Posterior vena cava (tissue), 2 donors: ENCODE measurements at places on chromosomes 6 and 20. TPM values are rescaled to one million over a fixed set of nuclear protein-coding genes. Genes with fewer than 3 reads are reported as not detected.

Gene RHAG
- total RNA-seq = 0.28 TPM

Gene CGA
- total RNA-seq = not detected

- no peak for DNase-seq
These were observed 69.0 kb upstream of the STXBP5 start for GRCh38 chr6:147135211-147135681.

GRCh38 chr20:10953437-10953836, 279.6 kb upstream of the JAG1 start:
- DNase-seq = no peak

Gene MYB
- total RNA-seq = 0.29 TPM

Gene LAMA2
- total RNA-seq = 139 TPM

Gene SNAP25
- total RNA-seq = 0.62 TPM

DNA sequence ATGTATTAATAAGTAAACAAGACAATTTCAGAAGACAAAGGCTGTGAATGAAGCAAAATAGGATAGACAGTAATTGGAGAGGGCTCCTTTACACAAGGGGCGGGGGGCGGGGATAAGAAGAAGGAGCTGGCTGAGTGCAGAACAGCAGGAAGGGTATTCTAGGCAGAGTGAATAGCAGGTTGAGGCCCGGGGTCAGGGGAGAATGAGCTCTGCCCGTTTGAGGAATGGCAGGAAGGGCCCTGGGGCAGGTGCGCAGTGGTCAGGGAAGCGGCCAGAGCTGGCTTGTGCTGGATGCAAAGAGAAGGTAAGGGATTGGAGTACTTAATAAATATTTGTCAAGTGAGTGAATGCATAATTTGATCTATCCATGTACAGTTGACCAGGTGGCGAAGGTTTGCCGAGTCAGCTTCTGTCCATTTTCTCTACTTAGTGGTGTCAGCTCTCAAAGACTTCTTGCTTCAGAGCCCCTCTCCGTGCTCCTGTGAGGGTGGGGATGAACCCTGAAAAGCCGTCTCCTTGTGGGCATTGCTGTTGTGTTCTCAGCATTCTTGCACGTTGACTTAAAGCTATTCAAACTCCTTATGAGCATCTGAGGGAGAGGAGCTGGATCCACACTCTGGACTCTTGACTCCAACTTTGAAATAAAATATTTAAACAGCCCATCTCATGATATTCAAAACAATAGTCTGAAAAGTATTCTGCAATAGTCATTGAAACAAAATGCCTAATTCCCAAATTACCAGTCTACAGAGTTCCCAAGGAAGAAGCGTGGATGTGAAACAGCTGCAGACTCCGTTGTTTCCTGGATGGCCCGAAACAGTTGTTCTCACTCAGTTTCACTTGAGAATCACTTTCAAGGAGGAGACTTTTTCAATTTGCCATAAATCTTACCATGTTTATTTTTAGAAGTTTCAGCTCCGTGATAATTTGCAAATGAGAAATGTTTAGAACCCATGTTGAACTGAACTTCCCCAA, 105.1 kb downstream of the EDN3 start:
- DNase-seq = no peak

Gene FAM229B
- 29.6 TPM for total RNA-seq
